ENCODE measurements at places on chromosomes 6 and 20.
A peak's percentile ranks its signal among the peaks of the same experiment; 100 is the strongest.

DNA sequence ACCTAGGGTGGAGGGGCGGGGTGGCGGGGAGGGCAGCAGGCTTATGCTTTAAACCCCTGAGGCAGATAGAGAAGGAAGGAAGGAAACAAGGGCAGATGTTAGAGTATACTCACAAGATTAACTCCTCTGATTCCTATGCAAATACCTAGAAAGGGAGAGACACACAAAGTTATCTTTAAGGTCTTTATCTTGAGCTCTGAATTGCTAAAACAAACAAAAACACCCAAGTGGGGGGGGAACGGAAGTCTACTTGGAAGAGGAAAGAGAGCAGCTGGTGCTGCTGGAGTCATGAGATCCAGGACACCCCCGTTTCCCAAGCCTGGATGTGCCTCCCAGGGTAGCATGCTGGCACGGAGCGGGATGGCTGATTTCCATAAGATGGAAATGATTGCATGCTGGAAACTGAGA is 43.4 kb downstream of the PLAGL1 start:
- DNase-seq = no peak

DNA sequence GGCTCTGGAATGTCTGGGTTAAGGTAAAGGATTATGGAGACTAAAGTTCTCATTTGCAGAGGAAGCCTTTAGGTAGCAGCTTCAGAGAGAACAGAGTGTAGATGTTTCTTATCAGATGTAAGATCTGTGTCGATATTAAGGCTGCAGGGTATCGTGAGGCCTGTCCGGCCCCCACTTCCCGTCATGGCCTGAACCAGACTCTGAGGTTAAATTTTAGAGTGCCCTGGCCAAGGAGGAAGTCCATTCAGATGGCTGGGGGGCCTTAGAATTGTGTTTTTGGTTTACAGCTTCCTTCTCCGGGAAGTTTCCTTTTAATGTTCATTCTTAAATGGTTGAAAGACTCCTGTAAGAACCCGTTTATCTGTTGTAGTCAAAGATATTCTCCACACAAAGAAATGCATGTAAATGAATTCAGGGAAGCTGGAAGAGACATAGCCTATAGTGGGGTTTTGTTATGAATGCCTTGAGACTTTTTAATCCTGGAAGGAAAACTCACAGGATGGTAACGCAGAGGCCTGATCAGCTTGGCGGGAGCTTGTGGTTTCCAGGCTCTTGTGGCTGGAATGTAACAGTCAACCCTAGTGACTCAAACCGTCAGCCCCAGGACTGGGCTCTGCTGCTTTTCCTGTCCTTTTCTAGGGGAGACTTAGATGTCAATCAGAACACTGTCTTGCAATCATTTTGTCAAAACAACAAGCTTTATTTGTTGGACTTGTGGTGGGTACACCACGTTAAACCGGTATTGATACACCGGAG is 34.7 kb downstream of the KIF25 start:
- DNase-seq = no peak

GRCh38 chr6:158545043-158545966 is 14.6 kb upstream of the TMEM181 start:
- no peak for DNase-seq

- DNase-seq = no peak
Measured at GRCh38 chr6:30007132-30007764, 53.8 kb upstream of the POLR1H start.

DNA sequence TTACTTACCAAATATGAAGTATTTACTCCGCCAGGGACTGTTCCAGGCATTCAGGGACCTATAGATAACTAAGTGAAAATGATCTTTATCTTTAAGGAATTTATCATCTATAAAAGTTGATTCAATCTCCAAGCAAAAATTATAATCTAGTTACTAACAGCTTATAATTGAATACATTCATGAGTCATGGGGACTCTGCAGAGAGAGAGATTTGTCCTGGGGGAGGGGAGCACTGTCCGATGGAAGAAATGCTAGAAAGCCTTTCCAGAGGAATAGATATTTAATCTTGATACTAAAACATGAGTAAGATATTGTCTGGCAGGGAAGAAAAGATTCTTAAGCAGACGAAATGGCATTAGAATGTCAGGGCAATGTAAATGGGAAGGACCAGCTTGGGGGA is 139.3 kb downstream of the CD164 start:
- DNase-seq = no peak

GRCh38 chr20:37265152-37265551 is 3.5 kb upstream of the GHRH start:
- DNase-seq = peak; percentile 94

- no peak for DNase-seq
Measured at GRCh38 chr6:116596815-116597214, 19.5 kb upstream of the RSPH4A start.

- DNase-seq = no peak
Measured at GRCh38 chr6:38193051-38193450, 373.5 kb downstream of the ZFAND3 start.

DNA sequence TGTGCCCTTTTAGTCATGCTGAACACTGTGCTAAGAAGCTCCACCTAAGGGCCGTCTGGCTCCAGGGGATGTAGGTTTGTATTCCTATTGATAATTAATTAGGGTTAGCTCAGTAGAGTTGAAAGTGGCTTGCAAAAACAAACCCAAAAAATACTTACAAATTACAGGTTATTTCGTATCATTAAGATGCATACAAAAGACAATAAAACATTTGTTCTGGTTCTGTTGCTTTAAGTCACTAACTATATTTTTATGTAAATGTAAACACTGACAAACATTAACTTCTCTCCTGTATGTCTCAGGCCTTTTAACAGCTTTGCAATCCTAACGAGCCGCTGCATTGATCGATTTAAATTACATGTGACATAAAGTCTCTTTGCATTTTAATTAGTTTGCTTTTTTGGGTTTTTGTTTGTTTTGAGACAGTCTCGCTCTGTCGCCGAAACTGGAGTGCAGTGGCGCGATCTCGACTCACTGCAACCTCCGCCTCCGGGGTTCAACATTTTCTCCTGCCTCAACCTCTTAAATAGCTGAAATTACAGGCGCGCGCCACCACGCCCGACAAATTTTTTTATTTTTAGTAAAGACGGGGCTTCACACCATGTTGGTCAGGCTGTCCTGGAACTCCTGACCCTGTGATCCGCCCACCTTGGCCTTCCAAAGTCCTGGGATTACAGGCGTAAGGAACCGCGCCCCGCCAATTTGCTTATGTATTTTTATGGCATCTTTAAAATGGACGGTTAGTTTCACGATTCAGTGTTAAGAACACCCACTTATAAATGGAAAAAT is 110.9 kb downstream of the HFE start:
- peak; percentile 51 for DNase-seq

GRCh38 chr6:168496139-168496996 is 55.4 kb downstream of the SMOC2 start:
- no peak for DNase-seq

DNA sequence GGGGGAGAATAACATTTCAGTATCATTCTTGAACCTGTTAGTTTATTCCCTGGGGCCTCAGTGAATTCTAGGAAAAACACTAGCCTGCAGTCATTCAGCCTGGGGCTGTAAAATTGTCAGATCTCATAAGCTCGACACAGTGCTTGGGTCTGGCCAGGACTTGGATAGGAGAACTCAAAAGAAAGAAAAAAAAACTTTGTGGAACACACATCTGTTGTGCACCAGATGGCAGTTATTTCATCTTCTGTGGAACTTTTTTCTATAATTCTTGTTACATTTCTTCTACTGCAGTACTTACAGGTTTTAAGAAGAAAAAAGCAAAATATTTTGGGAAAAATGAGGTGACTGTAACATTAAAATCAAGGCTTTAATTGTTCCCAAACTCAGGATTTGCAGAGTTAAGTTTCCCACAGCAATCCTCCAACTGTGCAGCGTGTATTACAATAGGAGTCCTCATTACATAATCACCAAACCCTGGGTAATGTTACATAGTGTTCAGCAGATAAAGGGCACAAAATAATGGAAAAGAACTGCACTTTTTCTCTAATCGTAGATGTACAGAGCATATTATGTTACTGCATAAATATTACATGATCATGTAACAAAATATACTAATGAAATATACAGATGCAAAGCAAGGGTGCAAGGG is 531.1 kb upstream of the CITED2 start:
- no peak for DNase-seq

DNA sequence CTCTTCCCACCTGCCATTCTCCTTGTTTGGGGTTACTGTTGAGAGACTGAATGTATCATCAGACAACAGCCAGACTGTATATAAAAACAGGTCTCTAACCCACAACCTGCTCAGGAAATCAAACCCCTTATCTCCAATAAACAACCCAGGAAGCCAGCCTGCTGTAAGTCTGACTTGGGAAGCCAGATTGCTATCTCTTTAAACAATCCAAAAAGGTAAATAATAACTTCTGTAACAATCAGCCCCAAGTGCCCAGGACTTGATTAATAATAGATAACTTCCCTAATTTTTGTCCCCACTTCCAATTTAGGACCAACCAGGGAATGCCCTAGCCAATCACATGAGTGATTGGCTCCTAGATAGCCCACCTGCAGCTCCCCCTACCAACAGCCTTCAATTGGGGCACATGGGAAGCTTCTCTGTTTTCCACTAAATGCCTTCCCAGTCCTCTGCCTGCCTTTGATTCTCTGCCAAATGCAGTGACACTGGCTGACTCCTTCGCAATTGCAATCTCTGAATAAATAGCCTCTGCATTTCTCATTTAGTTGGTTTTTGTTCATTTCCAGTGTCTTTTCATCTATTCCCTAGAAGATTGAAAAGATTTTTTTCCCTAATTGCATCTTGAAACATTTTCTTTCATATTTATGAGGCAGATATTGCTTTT is 117.1 kb upstream of the TAB2 start:
- DNase-seq = no peak

Measured in inflammatory macrophage treated with lipopolysaccharide for 4 hours (primary cell).